ENCODE measurements at places on chromosomes 13 and 19. TPM values are rescaled to one million over a fixed set of nuclear protein-coding genes. Genes with fewer than 3 reads are reported as not detected.

GRCh38 chr19:42553292-42554045, 25.2 kb upstream of the CEACAM1 start:
- no peak for DNase-seq

GRCh38 chr13:41652735-41653361, 195.5 kb downstream of the RGCC start:
- peak; percentile 21 for DNase-seq

DNA sequence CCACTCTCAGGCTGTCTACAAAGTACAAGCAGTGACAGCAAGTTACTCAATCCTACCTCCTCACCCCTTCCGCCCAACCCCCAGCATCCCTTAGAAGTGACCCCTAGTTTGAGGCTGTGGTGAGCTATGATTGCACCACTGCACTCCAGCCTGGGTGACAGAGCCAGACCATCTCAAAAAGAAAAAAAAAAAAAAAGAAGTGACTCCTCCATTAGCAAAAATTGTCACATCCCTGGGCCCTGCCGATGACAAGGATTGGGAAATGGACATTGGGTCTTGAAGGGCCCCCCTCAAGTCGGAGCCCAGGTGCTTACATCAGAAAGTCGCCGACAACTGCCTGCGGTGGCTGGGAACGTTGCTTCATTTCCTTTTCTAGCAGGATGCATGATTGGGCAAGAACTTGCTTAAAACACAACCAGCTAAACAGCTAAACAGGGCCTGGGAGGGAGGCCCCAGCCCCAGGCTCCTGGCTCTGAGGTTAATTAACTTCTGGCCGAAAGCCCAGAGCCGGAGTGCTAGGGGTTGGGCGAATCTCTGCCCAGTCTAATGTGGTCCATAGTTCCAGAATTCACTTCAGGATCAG, 15.3 kb downstream of the RAB3D start:
- peak; percentile 69 for DNase-seq

DNA sequence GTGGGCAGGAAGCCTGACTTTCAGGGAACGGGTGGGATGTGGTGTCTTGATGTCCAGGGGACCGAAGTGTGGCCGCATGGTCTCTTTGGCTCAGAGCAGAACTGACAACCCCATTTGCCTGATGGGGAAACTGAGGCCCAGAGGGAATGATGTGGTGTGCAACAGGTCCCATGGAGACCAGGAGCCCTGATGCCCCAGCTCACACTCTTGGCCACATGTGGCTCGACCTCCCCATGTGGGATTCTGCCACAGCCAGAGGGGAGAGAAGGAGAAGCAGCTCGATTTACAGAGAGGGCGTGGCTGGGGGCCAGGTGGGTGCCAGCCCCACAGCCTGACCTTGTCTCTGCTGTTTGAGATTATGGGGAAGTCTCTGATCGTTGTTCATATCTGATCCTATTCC, 128.1 kb downstream of the TEX29 start:
- DNase-seq, result no peak

DNA sequence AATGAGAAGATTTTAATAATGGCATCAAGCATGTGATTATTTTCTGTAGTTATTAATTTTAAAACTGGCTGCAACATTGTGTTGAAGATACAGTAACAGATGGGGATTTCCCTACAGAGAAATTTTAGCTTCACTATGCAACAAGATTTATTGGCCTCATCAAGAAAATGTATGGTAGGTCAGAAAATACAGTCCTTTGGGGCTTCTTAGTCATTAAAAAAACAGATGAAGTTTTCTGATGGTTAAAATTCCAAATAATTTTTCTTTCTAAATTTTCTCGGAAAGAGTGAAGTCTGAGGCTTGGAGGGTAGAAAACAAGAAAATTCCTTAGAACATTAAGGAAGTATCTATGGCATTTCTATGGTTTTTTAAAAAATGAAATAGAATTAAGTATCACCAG, 1790.8 kb upstream of the PCDH20 start:
- DNase-seq, result no peak

DNA sequence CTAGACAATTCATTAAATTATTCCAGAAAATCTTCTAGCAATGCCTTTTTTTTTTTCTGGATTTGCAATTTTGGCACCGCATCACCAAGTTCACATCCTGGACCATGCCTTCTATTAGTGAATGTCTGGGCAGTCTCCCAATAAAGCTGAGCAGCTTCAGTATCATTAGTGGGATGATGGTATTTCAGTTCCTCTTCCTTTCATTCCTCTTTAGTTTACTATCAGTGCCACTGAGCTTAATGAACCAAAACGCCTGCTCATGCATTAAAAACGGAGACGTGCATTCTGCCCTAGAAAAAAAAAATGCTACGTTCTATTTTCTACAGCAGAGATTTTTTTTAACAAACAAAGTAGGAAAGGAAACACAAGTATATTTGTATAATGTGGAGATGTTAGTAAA, 343.0 kb downstream of the PCDH9 start:
- no peak for DNase-seq

DNA sequence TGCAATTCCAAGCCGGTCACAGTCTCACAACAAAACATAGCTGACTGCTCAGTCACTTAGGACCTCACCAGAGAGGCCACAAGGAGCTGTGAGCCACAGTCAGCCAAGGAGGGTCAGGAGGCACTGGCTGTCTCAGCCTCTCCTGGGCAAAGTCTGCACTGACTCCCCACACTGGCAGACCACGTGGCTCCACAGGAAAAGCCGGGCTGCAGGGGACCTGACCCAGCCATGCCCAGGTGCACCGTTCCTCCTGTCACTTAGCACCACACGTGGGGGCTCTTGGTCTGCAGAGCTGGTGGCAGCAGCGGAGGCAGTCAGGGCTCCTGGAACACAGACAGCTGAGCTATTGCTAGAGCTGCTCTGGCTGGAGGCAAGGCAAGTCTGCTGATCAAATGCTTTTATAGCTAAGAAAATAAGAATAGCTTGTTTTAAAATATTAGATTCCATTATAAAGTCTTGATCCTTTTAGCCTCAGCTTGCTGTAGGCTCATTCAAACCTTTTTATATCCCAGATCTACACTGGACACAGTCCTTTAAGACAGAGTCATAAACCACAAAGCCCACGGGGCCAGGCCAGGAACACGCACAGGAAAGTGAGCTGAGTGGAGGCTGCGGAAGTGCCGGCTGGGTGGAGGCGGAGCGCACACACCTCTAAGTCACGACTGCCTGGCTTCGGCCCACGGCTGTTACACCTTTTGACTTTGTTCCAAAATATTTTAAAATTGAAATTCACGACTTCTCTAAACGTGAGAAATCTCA, 744.1 kb downstream of the UQCRFS1 start:
- peak; percentile 89 for DNase-seq

DNA sequence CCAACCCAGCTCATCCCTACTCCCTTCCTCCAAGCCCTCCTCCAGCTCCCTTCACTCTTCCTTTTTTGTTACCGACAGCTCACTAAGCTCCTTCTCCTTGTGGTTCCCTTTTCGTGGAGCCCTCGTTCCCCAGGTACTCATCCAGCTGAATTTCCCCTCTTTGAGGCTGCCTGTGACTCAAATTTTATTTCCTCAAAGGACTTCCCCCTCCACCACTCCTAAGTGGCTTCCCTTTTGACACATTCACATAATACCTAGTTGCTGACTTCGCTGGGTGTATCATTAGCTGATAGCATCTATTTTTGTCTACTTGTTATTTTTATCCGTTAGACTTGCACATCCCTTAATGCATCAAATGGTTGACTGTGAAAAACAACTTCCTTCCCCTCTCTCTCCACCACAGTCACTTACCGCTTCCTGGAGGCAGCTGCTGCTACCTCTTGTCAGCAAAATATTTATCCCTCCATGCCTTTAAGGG, 14.5 kb downstream of the FFAR2 start:
- DNase-seq, result no peak

DNA sequence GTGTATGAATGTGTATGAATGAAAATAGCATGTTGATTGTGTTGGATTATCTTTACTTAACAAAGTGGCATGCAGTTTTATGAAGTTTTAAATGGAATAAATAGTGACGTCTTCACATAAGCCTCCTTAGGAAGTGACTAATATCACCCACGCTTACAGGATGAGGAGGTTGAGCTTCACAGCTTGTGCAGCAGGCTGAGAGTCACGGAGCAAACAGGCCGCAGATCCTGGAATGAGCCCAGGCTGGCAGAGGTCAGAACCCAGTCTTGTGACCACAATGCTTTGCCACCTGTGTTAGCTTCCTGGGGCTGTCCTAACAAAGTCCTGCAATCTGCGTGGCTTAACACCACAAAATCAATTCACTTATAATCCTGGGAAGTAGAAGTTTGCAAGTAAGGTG, 20.8 kb downstream of the LAIR2 start:
- no peak for DNase-seq

DNA sequence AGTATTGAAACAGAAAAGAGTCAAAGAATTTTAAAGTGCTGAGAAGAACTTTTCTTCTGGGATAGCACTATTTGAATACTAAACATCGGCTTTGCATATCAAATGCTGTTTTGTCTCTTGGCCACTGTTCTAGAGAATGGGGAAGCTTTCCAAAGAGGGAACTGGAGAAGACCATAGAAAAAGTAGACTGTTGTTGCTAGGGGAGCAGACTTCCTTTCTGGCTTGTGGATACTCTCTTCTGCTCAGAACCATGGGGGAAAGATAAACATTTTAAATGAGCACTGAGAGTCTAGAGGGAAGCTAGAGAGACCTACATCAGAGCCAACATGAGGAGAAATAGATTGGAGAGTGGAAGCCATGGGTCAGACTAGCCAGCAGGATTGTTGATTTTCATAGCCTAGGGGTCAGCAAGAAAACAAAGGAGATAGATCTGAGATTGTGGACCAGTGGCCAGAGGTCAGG, 315.7 kb downstream of the KCTD12 start:
- no peak for DNase-seq

DNA sequence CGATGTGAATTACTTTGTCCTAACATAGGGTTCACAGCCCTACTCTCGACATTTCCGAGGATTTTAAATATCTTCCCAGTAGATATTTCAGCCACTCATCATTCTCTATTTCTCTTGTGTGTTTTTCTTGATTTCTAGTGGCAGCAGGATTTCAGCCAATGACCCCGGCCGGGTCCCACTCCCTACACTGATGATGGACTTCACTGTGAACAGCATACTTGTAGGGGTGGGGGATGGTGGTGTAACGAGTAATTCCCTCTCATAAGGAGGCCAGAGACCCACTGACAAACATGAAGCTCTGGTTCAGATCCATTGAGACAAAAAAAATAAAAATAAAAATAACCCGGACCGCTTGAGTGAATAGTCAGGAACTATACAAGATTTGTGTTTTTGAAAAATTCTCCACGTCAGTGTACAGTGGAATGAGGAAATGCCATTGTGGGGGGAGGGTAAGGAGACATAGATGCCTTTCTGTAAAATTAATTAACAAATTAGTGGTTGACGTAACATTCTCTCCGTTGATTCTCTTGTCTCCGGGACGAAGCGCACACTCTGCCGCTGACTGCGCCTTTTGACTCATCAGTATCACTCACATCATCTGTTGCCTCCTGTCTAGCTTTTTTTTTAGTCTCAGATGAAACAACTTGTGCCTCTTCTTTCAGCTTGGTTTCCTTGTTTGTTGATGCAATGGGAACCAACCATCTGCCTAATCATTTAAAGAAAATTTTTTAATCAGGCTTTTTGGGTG, 48.8 kb upstream of the IRS2 start:
- DNase-seq, result no peak

DNA sequence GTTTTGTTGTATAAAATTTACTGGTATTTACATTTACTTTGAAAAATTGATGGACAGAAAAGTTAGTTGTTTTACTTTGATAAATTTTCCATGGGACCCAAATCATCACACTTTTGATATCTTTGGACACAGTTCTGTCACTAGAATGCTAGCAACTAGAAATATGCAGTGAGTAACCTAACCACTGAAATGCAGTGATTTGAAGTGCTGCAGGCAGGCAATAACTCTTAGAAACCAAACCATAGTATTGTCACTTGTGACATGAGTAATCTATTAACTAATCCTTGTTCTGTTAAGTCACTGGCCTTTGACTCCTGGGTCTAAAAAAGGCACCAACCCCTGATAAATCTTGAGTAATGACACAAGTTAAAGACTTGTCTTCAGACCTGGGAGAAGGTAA, 620.0 kb upstream of the ATXN8OS start:
- DNase-seq, result no peak

GRCh38 chr19:40387155-40387554, 2.8 kb downstream of the HIPK4 start:
- no peak for DNase-seq

DNA sequence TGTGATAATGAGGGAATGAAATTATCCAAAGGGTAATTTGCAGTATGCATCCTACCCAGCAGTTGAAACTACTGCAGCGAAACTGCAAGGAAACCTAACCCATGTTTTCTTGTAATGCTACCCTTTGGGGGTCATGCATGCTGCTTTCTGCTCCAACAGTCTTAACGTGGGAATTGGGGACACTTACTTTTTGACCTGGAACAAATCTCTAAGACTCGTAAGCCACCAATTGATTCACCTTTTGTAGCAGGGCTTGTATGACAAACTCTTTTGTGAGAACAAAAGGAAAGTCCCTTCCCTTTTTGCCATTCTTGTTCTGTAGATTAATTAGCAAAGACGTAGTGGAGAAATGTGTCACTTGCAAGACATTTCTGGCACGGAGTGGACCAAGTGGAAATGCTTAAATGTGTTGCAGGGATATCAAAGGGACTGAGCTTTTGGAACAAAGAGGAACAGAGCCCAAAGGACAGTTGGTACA, 27.4 kb downstream of the LRCH1 start:
- DNase-seq, result no peak

- no peak for DNase-seq
Observed at GRCh38 chr19:3536429-3537100, 2.4 kb upstream of the TEKTIP1 start.

DNA sequence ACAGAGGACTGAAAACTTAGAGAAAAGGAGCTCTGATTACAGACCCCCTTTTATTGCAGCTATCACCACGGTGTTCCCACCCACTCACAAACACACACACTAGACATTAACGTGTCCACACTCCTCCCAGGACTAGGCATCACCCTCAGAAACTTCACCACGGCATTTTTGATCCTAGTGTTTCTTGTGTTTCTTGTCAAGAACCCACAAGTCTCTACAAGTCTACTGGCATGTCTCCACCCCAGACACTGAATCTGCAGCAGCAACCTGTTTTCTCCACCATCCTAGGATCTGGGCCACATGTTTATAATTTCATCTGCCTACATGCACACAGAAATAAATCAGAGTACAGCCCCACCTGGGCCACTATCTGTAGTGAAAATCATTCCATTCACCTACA, 4.3 kb downstream of the ZNF486 start:
- DNase-seq, result no peak

The ZNF560 gene
- total RNA-seq, result not detected

The CEACAM7 gene
- total RNA-seq, result 2.6 TPM

The ZNF30 gene
- 3.8 TPM for total RNA-seq

The CBLC gene
- total RNA-seq, result 47.4 TPM

The WDR88 gene
- not detected for total RNA-seq

The CCDC70 gene
- not detected for total RNA-seq

Data from mucosa of gallbladder (tissue), 1 donor.